ENCODE measurements at places on chromosomes 6 and 20.

DNA sequence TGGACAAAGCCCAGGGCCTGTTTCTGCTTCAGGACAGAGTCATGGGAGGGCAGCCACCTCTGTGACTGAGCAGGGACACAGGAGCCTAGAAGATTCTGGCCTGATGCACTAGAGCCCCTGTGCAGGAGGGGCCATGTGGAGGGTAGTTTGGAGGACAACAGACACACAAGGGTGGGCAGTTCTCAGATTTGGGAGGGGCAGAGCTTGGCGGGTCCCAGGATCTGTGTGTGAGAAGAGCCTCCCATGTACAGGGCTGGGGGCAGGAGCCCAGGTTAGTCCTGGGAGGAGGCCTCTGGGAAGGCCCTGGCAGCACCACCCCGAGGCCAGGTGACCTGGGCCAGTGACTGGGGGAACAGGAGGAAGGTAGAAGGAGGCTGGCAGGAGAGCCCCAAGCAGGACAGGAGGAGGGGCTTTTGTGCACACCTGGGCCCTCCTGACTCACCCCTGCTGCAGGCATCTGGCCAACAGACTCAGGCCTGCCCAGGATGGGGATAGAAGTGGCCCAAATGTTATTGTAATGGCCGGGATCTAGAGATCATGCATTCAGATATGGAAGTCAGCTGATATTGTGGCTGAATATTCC is 1.4 kb upstream of the ULBP3 start:
- no peak overlapping the region for H3K27ac ChIP-seq
- no peaks in the 10 kb centered on the region for H3K4me1 ChIP-seq
- no peak for DNase-seq
- H3K27me3 ChIP-seq, result peaks cover 7% of the 10 kb centered on the region
- H3K36me3 ChIP-seq, result no peaks in the 10 kb centered on the region
- no peak overlapping the region for H3K4me3 ChIP-seq

DNA sequence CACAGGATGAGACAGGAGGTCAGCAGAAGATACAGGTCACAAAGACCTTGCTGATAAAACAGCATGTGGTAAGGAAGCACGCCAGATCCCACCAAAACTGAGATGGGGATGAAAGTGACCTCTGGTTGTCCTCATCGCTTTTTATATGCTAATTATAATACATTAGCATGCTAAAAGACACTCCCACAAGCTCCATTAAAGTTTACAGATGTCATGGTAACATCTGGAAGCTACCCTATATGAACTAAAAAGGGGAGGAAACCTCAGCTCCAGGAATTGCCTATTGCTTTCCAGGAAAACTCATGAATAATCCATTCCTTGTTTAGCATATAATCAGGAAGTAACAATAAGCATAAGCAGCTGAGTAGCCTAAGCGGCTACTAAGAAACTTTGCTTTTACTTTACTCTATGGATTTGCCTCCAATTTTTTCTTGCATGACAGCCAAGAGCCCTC is 8.4 kb upstream of the RIN2 start:
- H3K36me3 ChIP-seq, result no peaks in the 10 kb centered on the region
- H3K27me3 ChIP-seq, result no peaks in the 10 kb centered on the region
- H3K27ac ChIP-seq, result no peak overlapping the region
- H3K4me3 ChIP-seq, result no peak overlapping the region

- no peak for DNase-seq
- no peak overlapping the region for H3K4me3 ChIP-seq
- no peaks in the 10 kb centered on the region for H3K27me3 ChIP-seq
- H3K27ac ChIP-seq, result no peak overlapping the region
These were observed 16.4 kb upstream of the FNDC1 start for GRCh38 chr6:159152782-159153181.

- peaks cover 4% of the 10 kb centered on the region for H3K36me3 ChIP-seq
- peak overlapping the region; percentile 97 for H3K4me3 ChIP-seq
- H3K27me3 ChIP-seq, result no peaks in the 10 kb centered on the region
These were observed 1.4 kb downstream of the QKI start for GRCh38 chr6:163415620-163416556.

DNA sequence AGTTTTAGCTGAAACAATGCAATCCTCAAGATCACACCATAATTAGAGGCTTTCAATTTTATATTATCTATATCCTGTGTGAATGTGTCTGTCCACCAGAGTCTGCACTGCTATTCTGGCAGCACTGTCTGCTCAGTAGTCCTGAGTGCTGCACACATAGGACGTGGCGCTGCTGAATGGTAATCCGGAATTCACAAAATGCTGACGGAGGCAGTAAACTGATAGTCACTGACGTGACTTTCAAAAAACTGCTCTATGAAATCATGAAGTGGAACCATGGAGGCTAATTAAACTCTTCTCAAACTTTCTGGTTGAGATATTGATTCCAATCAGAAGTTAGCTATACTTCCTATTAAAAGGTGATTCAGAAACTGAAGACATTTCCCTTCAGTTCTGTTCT is 190.8 kb upstream of the NOX3 start:
- DNase-seq, result peak; percentile 59
- no peak overlapping the region for H3K4me3 ChIP-seq
- peaks cover 4% of the 10 kb centered on the region for H3K4me1 ChIP-seq
- H3K36me3 ChIP-seq, result no peaks in the 10 kb centered on the region
- H3K27me3 ChIP-seq, result no peaks in the 10 kb centered on the region

GRCh38 chr20:50730765-50731054 is 670 bp upstream of the PARD6B start:
- H3K4me3 ChIP-seq, result peak overlapping the region; percentile 47
- DNase-seq, result no peak
- no peaks in the 10 kb centered on the region for H3K27me3 ChIP-seq
- no peaks in the 10 kb centered on the region for H3K36me3 ChIP-seq

GRCh38 chr20:54023406-54023805 is 47.0 kb downstream of the BCAS1 start:
- H3K4me1 ChIP-seq, result no peaks in the 10 kb centered on the region
- no peaks in the 10 kb centered on the region for H3K36me3 ChIP-seq
- H3K27me3 ChIP-seq, result no peaks in the 10 kb centered on the region
- no peak for DNase-seq

GRCh38 chr6:167462514-167463312 is 137.8 kb downstream of the TTLL2 start:
- H3K4me1 ChIP-seq, result no peaks in the 10 kb centered on the region
- H3K4me3 ChIP-seq, result no peak overlapping the region
- H3K36me3 ChIP-seq, result no peaks in the 10 kb centered on the region
- no peak for DNase-seq

- H3K4me1 ChIP-seq, result no peaks in the 10 kb centered on the region
- H3K27ac ChIP-seq, result no peak overlapping the region
- no peaks in the 10 kb centered on the region for H3K36me3 ChIP-seq
- no peak overlapping the region for H3K4me3 ChIP-seq
- peak; percentile 46 for DNase-seq
These were observed 42.0 kb upstream of the BCAS1 start for GRCh38 chr20:54112221-54112884.

- no peak overlapping the region for H3K27ac ChIP-seq
- no peaks in the 10 kb centered on the region for H3K27me3 ChIP-seq
- H3K4me3 ChIP-seq, result no peak overlapping the region
- peak; percentile 21 for DNase-seq
- no peaks in the 10 kb centered on the region for H3K4me1 ChIP-seq
These were observed 92.3 kb upstream of the BEND6 start for GRCh38 chr6:56862415-56863175.

DNA sequence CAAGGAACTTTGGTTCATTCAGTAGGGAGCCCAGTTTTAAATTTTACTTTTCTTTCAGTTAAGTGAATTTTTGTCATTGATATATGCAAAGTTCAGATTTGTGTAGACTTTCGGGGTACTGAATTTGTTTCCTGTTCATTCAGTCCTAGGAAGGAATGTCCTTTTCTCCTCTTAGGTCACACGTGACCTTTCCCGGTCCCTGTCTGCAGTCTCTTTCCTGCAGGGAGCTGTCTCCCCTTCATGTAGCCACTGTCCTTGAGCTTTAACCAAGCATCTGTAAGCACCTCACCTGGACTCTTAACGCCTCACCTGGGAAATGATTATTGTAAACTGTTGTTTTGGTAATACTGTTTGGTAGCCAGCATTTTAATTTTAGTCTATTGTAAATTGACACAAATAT is 190.7 kb downstream of the ARID1B start:
- no peaks in the 10 kb centered on the region for H3K36me3 ChIP-seq
- no peak for DNase-seq
- no peaks in the 10 kb centered on the region for H3K27me3 ChIP-seq
- peaks cover 10% of the 10 kb centered on the region for H3K4me1 ChIP-seq

Data from cardiac muscle cell (in vitro differentiated cells and primary cell).